NCI-H524 (cell line): ENCODE measurements at places on chromosomes 2 and 18.
A peak's percentile ranks its signal among the peaks of the same experiment; 100 is the strongest.

DNA sequence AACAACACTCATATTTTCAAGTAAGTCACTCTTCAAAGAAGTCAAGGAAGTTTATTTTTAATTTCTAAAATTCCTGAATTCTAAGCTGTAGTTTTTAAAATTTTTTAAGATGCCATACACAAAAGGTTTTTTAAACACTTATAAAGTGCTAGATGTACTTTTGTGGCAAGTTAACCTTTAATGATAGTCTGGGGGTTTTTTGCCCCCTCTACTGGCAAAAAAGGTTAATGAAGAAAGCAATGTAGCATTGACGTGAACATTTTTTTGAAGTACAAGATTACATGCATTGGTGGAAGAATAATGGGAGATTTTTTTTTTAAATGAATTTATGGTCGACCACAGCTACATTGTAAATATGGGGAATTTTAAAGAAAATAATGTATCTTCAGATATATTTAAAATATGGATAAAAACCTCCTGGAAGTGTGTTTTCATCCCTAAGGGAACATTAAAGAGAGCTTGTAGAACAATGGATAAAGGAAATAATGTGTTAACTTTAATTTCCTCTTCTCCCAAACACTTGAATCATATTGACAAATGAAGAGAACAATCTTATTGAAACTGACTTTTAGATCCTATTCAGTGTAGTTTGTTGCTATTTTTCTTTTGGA lies 12.6 kb downstream of the ITPRID2 start:
- DNase-seq, result peak; percentile 59

DNA sequence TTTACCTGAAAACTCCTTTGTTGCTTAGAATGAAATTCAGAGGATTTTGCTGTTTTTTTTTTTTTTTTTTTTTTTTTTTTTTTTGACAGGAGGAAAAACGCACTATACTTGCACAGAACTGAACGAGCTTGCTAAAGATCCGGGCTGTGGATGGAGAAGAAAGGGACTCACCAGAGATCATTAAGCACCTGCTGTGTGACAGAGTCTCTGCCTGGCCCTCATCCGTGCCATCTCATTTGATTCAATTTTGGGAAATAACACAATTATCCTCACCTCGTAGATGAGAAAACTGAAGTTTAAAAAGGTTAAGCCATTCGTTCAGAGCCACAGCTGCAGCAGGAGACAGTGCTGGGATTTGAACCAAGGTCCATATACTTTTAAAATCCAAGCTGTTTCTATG lies 775.4 kb upstream of the ID2 start:
- DNase-seq, result no peak

DNA sequence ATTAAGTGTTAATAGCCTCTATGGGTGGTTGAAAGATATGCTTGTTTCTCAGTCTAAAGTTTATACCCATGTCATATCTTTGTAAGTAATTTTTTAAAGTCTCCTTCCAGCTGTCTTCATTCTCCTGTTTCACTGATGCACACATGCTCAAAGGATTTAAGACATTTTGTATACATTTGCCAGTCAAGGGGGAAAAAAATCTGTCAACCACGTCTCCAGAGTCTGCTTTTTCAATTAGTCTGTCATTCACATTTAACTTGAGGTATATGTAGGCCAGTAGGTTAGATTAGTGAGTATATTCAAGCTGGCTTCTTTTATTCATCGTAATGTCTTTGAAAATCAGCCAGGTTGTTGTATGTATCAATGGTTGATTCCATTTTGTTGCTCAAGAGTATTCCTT lies 193.5 kb downstream of the MCFD2 start:
- DNase-seq, result peak; percentile 12

GRCh38 chr2:196606516-196606915 lies 33.0 kb upstream of the CCDC150 start:
- DNase-seq, result no peak

DNA sequence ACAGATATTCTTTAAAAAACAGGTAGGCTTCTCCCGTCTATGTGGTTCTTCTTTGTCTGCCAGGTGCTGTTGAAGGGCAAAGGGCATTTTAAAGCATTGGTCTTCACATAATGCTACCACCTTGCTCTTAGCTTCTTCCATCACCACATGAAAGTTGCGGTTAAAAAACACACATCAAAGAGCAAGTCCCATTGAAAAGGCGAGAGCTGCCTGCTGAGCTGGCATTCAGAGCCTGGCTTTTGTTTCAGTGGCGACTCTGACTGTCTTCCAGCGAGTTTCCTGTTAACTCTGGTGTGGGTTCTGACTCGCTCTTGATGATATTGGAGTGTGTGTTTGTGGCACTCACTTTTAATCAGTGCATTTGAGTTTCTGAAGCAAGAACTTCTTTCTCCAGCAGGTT lies 624.9 kb upstream of the FANCL start:
- no peak for DNase-seq

DNA sequence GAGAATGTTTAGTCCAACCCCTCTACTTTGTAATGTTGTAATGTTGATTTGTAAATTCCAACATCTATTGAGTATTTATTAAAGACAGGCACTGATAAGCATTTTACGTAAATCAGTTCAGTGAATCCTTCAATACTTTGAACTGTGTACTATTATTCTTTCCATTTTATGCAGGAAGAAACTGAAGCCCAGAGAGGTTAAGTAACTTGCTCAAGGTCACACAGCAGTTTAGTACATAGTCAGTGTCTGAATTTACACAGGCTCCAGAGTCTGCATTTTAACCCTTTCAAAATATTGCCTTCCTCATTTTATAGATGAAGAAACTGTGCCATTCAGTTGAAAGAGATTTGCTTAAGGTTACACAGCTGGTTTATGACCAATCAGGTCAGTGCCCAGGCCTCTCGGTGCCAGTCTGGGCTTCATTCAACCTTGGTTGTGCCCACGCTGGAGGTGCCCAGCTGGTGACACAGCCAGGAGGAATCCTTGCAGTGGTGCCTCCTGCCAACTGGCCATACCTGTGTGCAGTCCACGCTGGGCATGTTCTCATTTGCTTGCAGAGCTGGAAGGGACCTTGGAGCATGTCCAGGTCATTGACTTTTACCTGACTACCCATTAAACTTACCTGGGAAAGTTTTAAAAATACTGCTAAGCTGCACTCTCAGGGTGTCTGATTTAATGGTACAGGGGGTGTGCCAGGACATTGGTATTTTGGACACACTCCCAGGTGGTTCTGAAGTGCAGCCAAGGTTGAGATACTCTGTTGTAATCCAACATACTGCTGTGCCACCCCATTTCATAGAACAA lies 74.3 kb upstream of the CYRIA start:
- DNase-seq, result no peak

DNA sequence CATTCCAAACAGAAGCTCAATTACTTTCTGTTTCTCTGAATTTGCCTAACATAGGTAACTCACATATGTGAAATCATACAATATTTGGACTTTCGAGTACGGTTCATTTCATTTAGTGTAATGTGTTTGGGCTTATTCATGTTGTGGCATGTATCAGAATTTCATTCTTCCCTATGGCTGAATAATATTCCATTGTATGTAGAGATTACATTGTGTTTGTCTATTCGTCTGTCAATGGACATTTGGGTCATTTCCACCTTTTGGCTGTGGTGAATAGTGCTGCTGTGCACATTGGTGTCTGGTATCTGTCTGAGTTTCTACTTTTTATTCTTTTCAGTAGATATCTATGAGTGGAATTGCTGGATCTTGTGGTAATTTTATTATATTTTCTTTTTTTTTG lies 43.9 kb downstream of the LBH start:
- DNase-seq, result no peak

DNA sequence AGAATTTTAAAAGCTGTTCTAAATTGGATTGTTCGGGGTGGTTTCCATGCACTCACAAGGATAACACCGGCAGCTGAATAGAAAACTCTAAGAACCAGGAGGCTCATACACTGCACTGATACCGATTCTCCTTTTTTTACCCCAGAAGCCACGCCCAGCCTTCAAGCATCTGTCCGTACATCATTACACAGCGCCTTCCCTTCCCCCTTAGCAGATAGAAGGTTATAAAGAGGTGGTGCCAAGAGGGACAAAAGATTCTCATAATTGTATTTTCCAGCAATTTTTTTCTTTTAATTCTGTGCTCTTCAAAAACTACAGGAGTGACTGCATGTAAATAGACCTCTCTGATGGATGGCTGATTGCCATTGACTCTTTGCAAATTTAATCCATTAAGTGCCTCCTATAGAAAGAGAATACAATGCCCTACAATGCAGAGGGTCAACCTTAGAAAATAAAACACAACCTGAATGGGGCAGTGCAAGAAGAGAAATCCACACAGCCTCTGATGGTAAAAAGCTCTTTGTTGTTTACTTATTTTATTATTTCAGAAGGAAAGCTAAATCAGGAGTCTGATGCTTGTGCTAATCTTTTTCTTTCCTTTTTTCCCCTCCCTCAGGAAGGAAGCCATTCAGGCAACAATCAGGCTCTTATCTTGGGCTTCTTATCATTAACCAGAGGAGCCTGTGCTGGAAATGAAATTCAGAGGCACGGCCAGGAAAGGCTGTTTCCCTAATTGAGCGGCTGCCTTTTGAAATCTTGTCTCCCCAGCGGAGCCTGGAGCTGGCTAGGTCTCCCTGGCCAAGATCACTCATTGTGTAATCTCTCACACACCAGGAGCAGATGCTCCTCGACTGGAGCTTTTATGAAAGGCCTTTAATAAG lies 198.9 kb upstream of the NABP1 start:
- peak; percentile 94 for DNase-seq

GRCh38 chr2:111884592-111884964 lies 585 bp upstream of the ANAPC1 start:
- DNase-seq, result peak; percentile 49

GRCh38 chr2:196131384-196131937 lies 39.9 kb downstream of the STK17B start:
- peak; percentile 21 for DNase-seq

DNA sequence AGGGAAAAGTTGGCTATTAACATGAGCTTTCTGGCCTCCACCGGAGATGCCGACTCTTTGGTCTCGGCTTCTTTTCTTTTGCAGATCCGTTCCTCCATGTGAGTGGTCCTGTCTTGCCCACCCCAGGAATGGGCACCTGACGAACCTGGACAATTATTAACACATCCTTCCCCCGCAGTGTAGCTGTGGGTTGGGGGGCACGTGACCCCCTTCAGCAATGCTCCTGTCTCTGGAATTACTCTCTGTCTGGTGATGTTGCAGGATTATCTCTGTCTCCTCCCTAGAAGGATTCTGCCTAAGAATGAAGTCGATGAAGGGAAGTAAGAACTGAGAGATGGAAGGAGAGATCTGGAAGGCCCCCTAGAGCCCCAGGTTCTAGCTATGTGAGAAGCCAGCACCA lies 115.2 kb upstream of the NPAS2 start:
- no peak for DNase-seq
